ENCODE measurements at places on chromosomes 5 and 9.

- no peak for DNase-seq
These were observed 3.2 kb upstream of the MIGA2 start for GRCh38 chr9:129033216-129033615.

DNA sequence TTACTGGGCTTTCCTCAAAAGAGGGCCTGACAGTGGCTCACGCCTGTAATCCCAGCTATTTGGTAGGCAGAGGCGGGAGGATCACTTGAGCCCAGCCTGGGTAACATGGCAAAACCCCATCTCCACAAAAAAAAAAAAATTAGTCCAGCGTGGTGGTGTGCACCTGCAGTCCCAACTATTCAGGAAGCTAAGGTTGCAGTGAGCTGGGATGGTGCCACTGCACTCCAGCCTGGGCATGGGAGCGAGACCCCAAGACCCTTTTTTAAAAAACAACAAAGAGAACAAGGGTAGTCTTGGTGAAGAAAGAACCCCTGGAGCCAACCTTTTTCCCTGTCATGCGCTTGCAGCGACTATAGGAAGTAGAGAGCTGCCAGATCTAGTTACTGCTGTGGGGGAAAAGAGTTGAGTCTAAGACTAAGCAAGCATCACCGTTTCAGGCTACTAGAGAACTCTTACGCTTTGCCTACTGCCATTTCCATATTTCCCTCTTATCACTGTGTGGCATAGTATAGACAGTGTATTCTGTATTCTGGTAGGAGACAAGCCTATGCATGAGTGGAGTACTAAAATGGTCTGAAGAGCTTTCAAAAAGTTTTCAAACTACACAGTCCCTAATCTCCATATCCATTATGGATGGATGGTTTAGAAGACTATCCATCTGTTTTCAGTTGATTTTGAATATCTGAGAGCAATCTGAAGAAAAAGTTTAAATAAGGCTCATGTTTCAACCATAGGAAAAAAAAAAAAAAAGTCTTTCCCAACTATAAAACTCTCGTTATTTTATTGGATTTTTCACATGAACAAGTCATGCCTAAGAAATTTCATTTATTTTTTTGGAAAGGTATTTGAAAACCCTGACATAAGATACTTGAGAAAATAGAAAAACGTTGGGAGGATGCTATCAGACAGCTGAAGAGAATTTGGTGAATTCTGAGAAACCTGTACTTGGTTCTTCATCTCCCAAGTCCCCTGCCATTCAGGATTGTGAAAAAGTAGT, 2.6 kb downstream of the C9orf40 start:
- DNase-seq = no peak

GRCh38 chr5:167355346-167355745, 936.1 kb upstream of the WWC1 start:
- no peak for DNase-seq

DNA sequence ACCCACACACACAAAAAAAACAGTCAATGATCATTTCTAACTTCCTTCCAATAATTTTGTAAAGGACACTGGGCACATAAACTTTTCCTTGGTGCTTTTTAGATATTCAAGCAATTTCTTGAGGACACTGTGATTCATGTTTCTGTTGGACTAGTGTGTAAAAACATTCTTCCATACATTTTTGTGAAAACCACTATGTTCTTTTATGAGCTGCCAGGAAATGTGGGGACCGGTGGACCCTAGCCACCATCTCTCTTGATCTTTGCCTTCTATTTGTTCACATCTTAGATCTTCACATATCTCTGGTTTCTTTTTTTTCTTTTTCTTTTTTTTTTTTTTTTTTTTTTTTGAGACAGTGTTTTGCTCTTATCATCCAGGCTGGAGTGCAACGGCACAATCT, 287.4 kb downstream of the GLIS3 start:
- DNase-seq = no peak

Data from epithelial cell of proximal tubule (primary cell).